ENCODE measurements at places on chromosomes 12 and 14.

DNA sequence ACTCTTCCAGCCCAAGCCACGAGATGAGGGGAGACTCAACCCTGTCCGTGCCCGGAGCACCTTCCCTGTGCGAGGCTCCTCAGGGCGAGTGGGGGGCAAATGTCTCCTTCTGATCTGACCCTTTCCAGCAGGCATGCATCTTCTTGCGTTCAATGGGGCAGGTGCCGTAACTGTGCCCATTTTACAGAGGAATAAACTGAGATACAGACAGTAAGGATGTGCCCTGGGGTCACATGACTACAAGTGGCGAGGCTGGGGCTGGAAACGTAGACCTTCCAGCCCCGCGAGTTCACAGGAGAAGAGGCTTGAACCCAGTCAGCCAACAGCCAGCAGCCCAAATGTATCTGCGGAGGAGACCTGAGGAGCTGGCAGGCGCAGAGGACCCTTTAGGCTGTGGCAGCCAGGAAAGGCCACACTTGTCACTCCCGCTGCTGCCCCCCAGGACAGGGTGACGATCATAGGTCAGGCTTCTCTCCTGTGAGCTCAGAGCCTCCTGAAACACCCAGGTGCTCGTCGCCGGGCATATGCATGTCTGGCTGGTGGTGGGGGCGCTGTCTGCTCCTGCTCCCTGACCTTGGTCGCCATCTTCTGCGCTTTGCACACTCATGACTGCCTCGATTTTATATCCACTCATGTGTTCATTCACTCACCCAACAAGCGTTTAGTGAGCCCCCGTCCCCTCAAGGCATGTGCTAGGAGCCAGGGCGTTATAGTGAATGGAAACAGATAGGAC, 41.7 kb downstream of the CCDC88C start:
- DNase-seq = no peak

- no peak for DNase-seq
Measured at GRCh38 chr14:93269341-93270068, 62.4 kb downstream of the UBR7 start.

DNA sequence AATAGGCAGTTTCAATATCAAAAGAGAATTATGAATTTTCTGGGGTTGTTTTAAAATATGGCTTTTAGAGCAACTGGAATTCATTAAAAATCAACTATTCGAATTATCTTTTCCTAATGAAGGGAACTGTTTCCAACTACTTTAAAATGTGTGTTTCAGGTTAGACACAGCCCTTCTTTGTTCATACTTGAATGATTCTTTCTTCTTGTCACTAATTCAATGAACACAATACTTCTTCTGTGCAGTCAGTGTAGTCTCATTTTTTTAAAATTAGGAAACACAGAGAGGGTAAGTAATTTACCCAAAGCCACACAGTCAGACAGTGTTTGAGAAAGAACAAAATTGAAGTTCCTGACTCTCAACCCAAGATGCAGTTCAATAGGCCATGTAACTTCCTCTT, 414.0 kb downstream of the CCDC91 start:
- no peak for DNase-seq

DNA sequence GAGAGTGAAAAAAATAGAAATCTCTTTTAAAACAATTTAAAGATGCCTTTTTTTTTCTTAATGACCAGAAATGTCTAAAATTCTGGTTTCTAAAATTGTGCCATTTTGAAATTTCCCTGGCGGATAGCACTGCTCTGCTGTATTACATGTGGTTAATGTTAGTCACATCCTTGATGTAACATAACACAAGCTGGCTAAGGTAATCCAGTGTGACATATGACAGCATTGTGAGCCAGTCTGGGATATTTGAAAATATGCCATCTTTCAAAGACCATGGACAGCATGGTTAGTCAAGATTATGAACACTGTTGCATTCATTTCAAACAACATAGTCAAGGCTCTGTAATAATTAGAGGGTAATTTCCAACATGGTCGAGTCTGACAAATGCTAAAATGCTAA, 133.2 kb downstream of the ALX1 start:
- no peak for DNase-seq

DNA sequence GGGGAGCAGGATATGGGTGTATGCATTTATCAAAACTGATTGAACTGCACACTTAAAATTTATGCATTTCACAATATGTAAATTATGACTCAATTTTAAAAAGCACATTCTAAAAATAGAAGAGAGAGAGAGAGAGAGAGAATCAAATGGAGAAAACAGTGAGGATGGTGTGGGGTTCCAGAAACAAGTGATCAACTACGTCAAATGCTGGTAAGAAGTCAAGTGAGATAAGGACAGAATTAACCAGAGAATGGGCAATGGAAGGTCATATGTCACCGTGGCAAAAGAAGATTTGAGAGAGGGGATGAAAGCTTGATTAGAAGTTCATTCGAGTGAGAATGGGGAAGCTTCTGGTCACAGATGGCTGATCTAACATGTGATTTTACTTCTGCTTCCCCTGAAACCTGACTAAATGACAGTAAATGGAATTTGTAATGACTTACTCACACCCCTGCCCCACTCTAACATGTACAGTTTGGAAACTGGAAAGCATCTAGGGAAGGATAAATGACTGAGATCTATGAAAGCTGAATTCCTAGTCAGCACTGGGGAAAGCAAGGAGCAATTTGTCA, 276.5 kb upstream of the AMIGO2 start:
- DNase-seq = no peak

DNA sequence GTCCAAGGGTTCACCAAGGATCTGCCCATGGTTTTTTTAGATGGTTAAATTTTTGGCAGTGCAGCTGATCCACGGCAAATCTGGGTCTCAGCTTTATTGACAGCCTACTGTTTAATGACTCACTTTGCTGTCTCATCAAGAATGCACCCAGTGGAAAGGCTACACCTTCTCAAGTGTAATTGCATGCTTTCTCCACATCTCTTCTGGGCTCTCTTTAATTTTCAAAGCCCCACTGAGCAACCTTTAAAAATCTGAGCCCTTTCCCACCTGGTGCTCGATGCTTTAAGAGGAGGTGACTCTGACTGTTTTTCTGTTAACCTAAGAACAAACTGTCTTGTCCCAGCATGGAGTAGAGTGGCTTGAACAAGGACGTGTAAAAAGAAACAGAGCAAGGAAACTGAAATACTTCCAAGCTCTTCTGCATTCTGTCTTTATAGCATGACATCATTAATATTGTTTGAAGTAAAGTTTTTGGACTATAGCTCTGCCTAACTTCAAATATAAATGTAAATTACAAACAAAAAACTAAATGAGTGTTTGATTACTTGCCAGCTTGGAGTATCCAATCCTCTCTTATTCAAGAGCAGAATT, 214.2 kb upstream of the KRR1 start:
- DNase-seq = no peak

DNA sequence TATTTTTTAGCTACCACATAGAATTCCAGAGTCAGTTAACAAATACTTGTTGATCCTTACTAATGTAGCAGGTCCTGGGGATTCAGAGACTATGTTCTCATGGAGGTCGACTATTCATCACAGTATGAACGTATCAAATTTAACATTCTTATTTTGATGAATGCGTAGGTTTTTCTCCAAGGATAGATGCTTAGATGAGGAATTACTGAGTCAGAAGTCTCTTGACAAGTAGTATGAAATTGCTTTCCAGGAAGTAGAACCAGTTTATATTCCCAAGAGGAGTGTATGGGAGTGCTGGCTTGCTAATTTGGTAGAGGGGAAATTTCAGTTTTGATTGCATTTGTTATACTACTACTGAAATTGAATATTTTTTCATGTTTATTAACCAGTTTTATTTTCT, 42.8 kb upstream of the CRADD start:
- DNase-seq = no peak

DNA sequence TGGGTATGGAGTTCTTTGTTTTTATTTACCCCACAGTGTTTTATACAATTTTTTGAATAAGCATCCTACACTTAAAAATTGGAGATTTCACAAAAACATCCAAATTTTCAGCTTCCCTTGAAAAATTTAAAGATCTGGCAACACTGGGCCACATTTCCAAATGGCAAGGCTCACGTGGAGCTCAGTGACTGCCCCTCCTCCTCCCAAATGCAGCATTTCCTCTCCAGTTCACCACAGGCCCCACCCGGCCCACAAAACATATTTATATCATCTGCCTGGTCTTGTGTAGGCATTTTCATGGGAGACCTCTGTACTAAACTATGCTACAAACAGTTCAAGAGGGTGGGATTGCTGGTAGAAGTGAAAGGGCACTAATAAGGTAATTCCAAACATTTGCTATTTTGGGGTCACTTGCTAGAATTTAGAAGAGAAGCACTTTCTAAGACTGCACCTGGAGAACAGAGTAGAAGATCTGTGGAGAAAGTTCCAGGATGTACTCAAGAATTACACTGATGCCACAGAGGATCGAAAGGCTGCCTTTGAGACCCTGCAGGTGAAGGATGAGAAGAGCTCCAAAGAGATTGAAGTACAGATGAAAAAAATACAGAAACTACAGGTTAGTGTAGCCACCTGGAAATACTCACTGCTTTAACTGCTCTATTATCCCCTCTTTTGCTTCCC, 7.3 kb downstream of the FKBP11 start:
- DNase-seq = no peak

DNA sequence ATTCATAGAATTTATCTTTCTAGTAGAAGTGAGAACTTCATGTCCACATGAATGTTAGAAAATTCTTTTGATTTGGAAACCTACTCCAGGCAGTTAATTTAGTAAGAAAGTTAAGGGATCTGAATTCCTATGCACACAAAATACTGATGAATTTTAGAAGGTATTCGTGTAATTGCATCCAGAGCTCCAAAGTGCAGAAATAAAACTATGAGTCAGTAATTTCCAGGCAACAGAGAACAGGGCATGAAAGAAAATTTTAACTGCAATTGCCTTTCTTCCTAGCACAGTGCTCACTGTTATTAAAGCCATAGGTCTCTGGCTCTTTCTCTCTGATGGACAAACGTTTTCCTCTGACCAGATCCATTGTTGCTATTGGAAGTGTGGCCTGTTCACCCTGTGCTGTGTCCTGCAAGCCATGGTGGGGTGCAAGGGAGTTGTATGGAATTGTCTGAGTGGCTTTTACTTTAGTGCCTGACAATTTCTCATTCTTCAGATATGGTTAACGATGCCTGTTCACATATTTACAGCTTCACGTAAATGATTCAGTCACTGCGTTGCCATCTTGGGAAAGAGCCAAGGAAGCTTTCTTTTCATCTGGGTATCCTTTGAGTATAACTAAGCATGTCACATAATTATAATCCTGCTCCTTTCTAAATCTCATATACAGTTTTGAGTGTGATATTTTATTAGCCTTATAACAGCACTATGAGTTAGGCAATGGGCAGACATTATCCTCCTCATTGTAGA, 145.1 kb downstream of the ACSS3 start:
- DNase-seq = no peak

DNA sequence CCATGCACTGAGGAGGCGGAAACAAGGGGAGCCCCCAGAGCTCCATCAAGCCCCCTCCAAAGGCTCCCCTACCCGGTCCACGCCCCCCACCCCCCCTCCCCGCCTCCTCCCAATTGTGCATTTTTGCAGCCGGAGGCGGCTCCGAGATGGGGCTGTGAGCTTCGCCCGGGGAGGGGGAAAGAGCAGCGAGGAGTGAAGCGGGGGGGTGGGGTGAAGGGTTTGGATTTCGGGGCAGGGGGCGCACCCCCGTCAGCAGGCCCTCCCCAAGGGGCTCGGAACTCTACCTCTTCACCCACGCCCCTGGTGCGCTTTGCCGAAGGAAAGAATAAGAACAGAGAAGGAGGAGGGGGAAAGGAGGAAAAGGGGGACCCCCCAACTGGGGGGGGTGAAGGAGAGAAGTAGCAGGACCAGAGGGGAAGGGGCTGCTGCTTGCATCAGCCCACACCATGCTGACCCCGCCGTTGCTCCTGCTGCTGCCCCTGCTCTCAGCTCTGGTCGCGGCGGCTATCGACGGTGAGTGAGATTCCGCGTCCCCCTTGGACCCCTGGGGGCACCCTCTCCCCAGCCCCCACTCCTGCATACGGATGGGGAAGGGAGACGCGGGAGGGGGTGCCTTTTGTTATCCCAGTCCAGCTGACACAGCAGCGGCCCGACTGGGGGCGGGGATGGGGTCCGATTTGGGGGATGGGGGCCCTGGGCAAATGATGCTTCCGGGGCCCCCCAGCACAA, 400 bp downstream of the LRP1 start:
- no peak for DNase-seq

DNA sequence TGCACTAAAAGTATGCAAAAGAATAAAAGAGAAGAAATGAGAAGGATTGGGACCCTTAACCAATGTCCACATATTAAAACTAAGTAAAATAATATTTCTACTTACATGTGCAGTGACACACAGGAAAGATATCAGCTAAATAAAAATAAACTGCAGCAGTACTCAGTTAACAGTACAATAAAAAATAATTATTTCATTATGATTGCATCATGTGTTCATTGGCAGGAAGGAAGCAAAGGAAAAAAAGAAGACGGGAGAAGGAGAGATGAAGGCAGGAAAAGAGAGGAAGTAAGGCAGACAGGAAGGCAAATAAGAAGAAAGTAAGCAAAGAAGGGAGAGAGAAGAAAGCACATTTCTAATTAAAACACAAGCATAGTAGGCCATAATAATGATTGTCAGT, 33.0 kb downstream of the RASSF9 start:
- DNase-seq = no peak
